ENCODE measurements at places on chromosomes 7 and 10.

DNA sequence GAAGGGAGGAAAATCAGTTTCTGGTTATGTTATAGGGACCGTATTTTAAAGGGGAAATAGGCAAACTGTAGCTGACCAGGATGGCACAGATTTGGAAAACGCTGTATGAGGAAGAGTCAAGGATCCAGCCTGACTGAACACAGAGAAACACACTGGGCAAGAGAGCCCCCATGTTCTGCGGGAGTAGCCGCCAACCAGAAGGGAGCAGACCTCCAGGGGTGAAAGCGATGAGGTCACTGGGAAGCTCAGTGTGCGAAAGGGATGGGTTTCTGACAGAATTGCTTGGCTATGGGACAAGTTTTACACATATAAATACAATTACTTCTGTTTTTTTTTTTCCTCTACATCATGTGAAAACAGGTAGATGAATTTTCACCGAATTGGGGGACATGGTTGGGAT is 291.6 kb upstream of the PODXL start:
- DNase-seq: no peak

DNA sequence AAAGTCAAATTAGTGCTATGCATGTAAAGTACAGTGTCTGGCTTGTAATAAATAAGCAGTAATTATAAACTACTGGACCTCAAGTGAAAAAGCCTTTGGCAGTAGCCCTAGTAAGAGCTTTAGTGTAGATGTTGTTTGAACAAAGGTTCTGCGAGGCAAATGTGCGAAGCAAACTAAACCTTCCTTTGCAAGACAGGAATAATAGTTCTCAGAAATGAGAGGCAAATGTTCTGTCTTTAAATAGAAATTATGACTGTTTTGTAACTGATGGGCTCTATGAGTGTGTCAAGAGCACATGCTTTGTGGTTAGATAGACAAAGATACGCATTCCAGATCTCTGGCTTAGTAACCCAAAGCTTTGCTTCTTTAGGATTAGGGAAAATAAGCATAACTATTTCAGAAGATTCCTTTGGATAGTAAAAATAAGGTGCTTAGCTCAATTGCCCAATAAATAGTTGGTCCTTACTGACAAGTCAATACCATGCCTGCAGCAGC is 169.2 kb upstream of the CDC14C start:
- no peak for DNase-seq

DNA sequence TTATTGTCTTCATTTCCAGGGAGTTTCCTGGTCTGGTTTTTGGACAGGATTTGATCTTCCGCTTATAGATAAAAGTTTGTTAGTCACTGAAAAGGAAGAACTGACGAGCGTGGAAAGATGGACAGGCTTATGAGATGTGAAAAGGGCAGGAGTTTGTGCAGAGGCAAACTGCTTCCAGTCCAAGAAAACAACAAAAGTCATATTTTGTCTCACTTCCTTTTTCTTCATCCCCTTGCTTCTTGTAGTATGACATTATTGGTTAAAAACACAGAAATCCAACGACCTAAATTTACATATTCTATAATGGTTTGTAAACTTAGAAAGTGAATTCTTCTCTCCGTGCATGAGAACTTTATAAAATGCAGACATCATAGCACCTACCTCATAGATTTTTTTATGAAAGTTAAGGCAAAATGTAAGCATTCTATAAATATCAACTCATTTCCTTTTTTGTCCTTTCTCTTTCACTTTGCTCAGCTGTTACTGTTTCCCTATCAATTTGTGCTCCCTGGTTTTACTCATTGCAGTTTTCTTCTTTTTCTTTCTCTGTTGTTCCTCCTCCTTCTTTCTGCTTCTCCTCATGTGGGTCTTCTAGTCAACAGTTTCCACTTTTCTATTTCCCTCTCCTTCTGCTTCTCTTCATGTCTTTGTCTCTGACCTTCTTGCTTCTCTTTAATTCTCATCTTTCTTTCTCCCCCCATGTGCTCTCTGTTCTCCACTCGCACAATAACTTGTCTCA is 370.2 kb downstream of the ARL4A start:
- no peak for DNase-seq

GRCh38 chr10:29617880-29618340 is 16.9 kb downstream of the SVIL start:
- no peak for DNase-seq

DNA sequence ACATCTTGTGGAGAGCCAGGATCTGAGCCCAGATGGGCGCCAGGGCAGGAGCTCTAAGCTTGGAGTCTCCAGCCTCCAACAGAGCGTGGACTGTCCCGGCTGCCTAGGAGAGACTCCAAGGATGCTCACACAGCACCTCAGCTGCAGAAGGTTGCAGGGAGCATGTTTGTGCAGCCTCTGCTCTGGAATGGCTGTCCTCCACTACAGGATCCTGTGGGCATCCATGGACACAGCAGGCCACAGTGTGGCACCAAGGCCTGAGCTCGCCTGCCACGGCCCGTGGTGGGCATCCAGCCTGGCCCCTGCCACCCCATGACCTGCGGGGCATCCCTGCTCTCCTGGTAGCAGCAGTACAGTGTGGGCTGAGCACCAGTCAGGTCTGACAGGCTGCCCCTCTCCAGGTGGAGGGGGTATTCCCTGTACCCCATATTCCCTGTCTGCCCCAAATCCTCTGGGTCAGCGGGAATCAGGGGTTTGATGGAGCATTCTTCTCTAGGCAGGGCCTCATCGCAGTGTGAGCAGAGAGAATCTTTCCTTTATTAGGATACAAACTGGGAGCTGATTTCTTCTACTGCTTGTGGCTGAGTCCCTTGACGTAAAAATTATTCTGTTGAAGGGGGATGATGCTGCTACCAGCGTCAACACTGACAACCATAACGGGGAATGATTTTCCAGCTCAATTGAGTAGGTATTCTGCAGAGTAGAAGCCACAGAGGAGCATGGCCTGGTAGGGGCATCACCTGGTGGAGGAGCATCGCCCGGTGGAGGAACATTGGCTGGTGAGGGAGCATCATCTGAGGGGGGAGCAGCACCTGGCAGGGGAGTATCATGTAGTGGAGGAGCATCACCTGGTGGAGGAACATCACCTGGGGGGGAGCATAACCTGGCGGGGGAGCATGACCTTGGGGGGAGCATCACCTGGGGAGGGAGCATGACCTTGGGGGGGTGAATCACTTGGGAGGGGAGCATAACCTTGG is 60.6 kb downstream of the GLRX3 start:
- DNase-seq: no peak

DNA sequence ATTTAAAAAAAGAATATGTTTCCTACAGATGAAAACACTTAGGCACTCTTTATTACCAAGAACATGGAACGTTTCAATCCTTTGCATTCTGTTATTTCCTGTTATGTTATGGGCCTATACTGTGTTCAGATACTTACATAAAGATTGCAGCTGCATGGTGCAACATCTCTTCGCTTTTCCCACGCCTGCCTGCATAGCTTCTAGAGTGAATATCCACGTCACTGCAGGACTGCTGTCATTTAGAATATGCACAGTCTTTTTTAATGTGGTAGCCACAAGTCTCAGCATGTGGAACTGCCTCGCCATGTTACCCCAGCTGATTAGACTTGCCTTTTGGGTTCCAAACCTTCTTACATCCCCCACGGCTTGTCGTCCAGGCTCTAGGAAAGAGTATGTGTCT is 69.6 kb upstream of the GATA3 start:
- DNase-seq: no peak

DNA sequence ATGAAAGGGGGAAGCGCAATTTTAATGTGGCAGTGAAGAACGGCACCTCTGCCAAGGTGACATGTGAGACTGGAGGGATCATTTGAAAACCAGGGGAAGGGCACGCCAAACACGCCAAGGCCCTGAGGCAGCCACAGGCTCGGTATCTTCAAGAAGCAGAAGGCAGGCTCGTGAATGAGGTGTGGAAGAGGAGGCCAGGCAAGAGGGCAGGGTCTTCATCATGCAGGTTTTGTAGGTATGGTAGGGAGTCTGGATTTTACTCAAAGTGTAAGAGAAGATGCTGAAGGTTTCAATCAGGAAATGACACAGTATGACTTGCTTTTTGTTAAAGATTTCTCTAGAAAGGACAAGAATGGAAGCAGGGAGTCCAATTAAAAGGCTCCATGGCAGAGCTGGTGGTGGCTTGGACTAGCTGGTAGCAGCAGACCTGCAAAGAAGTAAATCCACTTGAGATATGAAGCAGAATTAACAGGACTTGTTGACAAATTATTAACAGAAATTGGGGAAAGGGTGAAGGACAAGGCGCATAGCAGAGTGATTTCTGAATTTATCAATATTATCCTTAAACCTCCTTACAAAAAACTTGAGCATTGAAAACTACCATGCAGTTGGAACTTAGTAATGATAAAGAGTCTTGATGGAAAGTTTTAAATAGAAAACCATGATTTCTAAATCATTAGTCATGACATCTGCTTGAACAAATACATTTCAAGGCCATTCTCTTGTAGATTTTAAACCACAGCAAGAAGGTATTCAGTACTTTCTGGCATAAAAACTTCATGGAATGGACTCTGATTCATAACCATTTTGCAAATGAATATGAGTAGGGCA is 70.4 kb downstream of the COA1 start:
- no peak for DNase-seq

GRCh38 chr7:30466266-30466665 is 12.3 kb downstream of the NOD1 start:
- no peak for DNase-seq

GRCh38 chr7:24521917-24522623 is 51.2 kb upstream of the PALS2 start:
- DNase-seq: no peak

DNA sequence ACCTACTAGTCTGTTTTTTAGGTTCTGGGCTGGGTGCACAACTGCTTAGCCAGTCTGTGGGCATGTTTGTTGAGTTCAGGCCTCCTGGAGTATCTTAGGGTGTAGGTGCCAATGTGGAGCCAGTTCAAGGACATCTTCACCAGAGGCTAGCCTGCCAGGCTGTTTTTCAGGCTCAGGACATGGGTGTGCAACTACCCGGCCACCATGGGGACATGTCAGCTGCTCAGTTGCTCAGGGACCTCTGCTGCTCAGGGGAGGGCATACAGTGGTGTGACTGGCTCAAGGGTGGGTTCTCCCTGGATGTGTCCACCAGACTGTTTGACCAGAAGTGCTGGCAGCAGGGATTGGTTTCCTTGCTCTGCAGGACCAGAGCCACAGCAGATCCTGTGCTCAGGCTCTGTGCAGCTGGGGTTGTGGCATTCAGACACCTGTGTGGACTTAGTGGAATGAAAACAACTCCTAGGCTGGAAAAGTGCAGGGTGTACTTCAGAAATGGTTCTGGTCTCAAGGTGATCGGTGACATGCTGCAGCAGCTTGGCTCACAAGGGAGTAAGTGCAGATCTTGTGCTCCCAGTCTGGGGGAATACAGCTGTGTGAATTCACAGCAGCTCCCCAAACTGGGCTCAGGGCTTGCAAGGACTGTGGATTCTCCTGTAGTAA is 44.8 kb downstream of the PALS2 start:
- DNase-seq: no peak

GRCh38 chr7:12851841-12852240 is 164.4 kb downstream of the ARL4A start:
- no peak for DNase-seq

- no peak for DNase-seq
Observed at GRCh38 chr7:525740-526139, 6.1 kb upstream of the PDGFA start.

DNA sequence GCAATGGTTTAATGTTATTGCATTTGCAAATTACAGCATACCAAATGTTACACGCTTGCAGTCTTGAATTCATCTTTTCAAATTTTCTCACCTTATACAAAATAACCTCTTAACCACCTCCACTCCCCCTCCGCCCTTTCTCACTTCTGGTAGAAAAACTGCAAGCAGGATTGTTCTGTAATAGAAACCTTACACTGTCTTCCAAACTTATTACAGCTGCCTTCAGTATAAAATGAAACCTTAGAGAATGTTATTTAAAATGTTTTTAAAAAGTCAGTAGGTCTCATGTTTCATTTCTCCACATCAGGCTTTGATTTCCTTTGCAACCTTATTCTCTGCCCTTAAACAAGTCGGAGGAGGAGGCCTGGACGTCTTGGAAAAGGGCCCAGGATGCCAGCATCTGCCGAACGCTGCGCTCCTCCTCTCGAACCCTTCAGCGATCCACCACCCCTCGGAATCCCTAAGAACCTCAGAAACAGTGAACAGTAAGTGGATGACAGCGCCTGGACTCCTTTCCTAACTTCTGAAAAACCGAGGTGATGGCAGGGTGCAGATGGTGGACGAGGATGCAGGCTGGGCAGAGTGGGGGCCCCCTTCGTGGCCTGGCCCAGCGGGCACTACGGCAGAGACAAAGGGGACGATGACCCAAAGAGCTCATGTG is 74.0 kb downstream of the FGFR2 start:
- no peak for DNase-seq

- no peak for DNase-seq
Observed at GRCh38 chr10:97882142-97883091, 32.8 kb downstream of the GOLGA7B start.

GRCh38 chr7:148719753-148720152 is 21.1 kb downstream of the CUL1 start:
- no peak for DNase-seq

GRCh38 chr10:44589181-44589943 is 204.5 kb upstream of the CXCL12 start:
- DNase-seq: peak; percentile 20

- DNase-seq: no peak
Observed at GRCh38 chr10:86209726-86210125, 156.9 kb downstream of the GRID1 start.

GRCh38 chr7:106736123-106736507 is 75.2 kb upstream of the CCDC71L start:
- DNase-seq: no peak

GRCh38 chr7:9945857-9946256 is 1027.8 kb upstream of the PHF14 start:
- no peak for DNase-seq

GRCh38 chr7:134946260-134946659 is 40.0 kb upstream of the AGBL3 start:
- DNase-seq: no peak
